ENCODE measurements at places on chromosomes 12 and 14. TPM values are rescaled to one million over a fixed set of nuclear protein-coding genes. Genes with fewer than 3 reads are reported as not detected.

DNA sequence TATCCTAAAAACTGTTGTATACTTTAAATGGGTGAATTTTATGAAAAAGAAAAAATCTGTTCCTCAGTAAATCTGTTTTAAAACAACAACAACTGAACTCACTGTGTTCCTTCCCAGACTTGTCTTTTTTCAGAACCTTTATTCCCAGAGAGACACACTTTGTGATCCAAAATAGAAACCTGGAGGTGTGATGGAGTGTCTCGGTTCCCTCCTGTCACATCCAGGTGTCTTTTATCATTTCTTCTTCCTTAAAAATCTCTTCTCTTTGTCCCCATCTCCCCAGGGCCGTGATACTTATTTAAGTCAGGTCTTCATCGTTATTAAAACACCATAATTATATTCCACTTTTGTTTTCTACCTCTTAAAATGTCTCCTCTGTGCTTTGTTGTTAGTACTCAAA lies 76.2 kb upstream of the EVL start:
- no peak overlapping the region for H3K4me3 ChIP-seq
- H3K4me1 ChIP-seq = no peaks in the 10 kb centered on the region
- no peaks in the 10 kb centered on the region for H3K27me3 ChIP-seq
- no peak overlapping the region for H3K27ac ChIP-seq
- H3K36me3 ChIP-seq = no peaks in the 10 kb centered on the region

DNA sequence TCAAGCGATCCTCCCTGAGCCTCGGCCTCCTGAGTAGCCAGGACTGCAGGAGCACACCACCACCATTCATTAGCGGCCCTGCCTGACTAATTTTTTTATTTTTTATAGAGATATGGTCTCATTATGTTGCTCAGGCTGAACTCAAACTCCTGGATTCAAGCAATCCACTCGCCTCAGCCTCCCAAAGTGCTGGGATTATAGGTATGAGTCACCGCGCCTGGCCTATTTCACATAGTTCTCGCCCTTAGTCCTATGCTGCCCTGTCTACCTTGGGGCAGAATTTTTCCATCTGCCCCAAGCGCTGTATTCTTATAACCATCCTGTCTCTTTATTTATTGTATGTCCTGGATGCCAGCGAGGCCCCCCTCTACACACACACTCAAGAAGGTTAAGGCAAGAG lies 50.9 kb upstream of the BCL2L14 start:
- no peaks in the 10 kb centered on the region for H3K27me3 ChIP-seq
- H3K4me3 ChIP-seq = no peak overlapping the region
- no peak for DNase-seq
- H3K36me3 ChIP-seq = no peaks in the 10 kb centered on the region
- peaks cover 24% of the 10 kb centered on the region for H3K4me1 ChIP-seq

GRCh38 chr14:81831128-81831820 lies 297.6 kb upstream of the SEL1L start:
- no peak for DNase-seq
- no peaks in the 10 kb centered on the region for H3K36me3 ChIP-seq
- no peaks in the 10 kb centered on the region for H3K4me1 ChIP-seq
- no peak overlapping the region for H3K27ac ChIP-seq
- H3K27me3 ChIP-seq = no peaks in the 10 kb centered on the region
- no peak overlapping the region for H3K4me3 ChIP-seq

DNA sequence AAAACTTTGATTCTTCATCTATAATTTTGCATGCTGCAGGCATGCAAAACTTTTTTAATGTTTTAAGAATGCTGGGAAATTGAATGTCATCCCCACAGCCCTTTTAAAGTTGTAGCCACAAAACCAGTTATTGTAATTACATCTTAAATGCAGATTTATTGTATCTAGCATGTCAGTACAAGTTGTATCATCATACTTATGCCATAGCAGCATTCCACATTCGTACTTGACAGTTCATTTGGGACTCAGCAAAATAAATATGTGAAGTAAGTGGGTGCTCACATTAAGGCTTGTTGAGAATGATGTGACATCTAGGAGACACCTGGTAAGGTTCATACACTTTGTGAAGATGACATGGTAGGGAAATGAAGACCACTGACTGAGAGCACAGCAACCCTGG lies 44.0 kb upstream of the GZMB start:
- H3K4me3 ChIP-seq = no peak overlapping the region
- H3K27ac ChIP-seq = no peak overlapping the region
- no peak for DNase-seq

The PTPRO gene
- total RNA-seq = 0.12 TPM

DNA sequence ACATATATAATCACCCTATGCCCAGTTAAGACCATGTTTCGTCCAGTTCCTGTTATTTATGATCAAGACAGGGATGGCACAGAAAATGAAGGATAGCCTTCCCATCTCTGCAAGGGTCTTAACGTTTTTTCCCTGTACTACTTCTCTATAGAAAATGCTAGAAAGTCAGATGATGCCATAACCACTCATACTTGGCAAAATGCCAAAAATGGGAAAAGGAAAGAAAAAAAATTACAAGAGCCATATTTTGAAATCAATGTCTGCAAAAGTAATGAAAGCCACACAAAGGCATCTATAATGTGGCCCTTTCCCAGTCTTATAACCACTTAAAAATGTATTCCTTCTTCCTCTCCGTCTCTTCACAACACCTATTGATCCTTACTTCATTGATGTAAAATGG lies 1.8 kb upstream of the MYL6B start:
- DNase-seq = no peak
- H3K27ac ChIP-seq = no peak overlapping the region
- peaks cover 3% of the 10 kb centered on the region for H3K36me3 ChIP-seq
- H3K4me3 ChIP-seq = no peak overlapping the region

The SIX4 gene
- total RNA-seq = 14.0 TPM

DNA sequence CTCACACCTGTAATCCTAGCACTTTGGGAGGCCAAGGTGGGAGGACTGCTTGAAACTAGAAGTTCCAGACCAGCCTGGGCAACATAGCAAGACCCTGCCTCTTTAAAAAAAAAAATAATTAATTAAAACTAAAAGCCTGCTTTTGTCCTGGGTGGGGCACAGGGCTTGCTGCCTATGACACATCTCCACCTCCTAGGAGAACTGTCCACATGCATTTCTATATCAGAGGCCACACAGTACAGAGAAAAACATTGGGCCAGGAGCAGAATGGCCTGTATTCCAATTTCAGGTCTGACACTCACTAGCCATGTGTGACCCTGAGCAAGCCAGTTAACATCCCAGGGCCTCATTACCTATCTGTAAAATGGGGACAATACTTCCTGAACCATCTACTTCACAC lies 31.9 kb downstream of the CCDC88C start:
- H3K4me3 ChIP-seq = no peak overlapping the region
- H3K36me3 ChIP-seq = no peaks in the 10 kb centered on the region
- peaks cover 15% of the 10 kb centered on the region for H3K27me3 ChIP-seq
- H3K27ac ChIP-seq = no peak overlapping the region

The FAM90A1 gene
- not detected for total RNA-seq

DNA sequence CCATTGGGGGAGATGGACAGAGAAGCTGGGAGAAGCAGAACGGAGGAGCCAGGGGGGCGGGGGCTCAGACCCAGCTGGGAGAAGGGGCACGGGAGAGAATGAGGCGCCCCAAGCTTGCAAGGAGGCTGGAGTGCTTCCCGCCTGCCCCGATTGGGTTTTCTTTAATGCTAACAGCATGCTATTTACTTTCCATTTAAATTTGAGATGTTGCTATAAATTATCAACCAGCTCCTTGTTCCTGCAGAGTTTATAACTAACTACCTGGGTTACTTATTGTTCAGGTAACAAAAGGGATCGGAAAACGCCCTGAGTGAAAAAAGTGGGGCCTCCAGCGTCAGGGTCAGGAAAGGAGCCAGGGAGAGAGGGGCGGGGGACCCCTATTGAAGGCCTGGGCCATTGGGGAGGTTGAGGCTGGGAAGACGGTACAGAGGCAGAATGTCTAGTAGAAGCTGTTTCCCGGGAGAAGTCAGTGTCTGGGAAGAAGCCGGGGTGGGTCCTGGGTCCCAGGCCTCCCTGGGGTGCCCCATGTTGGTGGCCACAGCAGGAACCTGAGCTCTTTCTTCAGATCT lies 2.5 kb downstream of the HNF1A start:
- H3K27ac ChIP-seq = no peak overlapping the region
- no peaks in the 10 kb centered on the region for H3K4me1 ChIP-seq
- H3K27me3 ChIP-seq = peaks cover 2% of the 10 kb centered on the region
- no peak for DNase-seq
- no peak overlapping the region for H3K4me3 ChIP-seq

- no peak overlapping the region for H3K4me3 ChIP-seq
- H3K36me3 ChIP-seq = no peaks in the 10 kb centered on the region
- DNase-seq = no peak
- H3K27me3 ChIP-seq = no peaks in the 10 kb centered on the region
- no peak overlapping the region for H3K27ac ChIP-seq
- H3K4me1 ChIP-seq = no peaks in the 10 kb centered on the region
Measured at GRCh38 chr14:45287610-45288009, 34.6 kb upstream of the MIS18BP1 start.

The LGMN gene
- total RNA-seq = 278 TPM

GRCh38 chr14:51504669-51505068 lies 147.0 kb upstream of the FRMD6 start:
- no peak overlapping the region for H3K4me3 ChIP-seq
- peaks cover 8% of the 10 kb centered on the region for H3K4me1 ChIP-seq
- H3K27ac ChIP-seq = no peak overlapping the region
- no peak for DNase-seq
- no peaks in the 10 kb centered on the region for H3K36me3 ChIP-seq

The SNX6 gene
- 108 TPM for total RNA-seq

The ABCC9 gene
- 0.36 TPM for total RNA-seq

DNA sequence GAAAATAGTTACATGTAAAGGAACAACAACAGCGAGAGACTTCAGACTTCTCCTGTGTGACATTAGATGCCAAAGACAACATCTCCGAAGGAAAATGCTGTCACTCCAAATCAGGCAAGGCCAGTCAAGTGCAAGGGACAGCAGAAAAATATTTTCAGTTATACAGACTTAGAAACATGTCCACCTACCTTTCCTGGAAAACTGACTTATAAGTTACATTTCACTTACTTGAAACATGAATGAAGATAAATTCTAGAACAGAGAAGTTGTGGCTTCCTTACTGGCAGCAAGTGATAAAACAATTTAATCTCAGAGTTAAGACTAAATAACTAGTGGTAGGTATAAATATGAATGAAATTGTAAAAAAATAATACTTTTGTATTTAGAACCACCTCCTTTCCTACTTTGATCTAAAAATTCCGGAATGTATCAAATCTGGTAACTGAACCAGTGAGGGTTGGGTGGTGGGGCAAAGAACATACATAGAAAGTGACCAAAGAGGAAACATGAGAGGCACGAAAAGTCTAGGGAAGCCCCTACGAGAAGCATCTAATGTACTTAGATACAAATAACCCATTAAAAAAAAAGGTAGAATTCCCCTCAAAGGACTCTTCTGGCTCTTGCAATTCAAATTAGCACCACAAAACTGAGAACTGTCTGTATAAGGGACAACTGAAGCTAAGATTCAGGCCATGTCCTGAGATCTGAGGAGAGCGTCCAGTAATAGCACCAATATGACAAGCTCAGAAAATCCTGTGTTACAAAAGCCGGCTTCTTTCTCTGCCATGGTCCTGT lies 21.2 kb downstream of the MTHFD1 start:
- H3K27ac ChIP-seq = no peak overlapping the region
- H3K27me3 ChIP-seq = no peaks in the 10 kb centered on the region
- H3K4me1 ChIP-seq = peaks cover 8% of the 10 kb centered on the region
- H3K36me3 ChIP-seq = no peaks in the 10 kb centered on the region
- no peak overlapping the region for H3K4me3 ChIP-seq

- H3K4me1 ChIP-seq = peaks cover 17% of the 10 kb centered on the region
- no peaks in the 10 kb centered on the region for H3K36me3 ChIP-seq
- no peak for DNase-seq
Measured at GRCh38 chr14:92581966-92582566, 68.5 kb downstream of the RIN3 start.

DNA sequence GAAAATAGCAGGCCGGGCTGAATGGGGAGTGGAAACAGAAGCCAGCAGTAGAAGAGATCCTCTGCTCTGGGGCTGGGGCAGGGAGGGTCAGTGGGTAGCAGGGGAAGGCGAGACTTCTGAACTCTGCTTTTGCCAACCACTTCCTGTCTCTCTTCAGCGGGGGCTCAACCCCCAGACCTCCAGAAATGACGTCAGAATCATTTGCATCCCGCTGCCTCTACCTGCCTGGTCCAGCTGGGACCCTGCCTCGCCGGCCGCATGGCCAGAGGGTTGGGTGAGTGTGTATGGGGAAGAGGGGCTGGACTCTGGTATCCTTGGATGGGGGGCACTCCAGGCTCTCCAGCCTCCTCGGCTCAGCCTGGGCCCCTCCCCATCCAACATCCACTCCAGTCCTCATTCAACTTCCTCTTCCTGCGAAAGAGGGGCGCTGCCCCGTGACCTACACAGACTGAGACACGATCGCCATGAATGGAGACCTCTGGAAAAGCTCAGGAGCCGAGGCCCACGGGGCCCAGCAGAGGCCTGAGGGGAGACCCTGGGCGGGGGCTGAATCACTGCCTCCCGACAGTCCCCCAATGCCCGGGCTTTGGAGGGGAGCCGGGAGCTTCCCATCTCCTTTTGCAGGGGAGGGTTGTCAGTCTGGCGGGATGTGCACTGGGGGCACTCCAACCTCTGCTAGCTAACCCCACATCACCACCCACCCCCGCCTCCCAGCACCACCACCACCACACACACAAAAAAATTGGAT lies 458 bp upstream of the HOXC4 start:
- no peak overlapping the region for H3K4me3 ChIP-seq
- peaks cover 87% of the 10 kb centered on the region for H3K27me3 ChIP-seq
- H3K36me3 ChIP-seq = no peaks in the 10 kb centered on the region
- no peak overlapping the region for H3K27ac ChIP-seq
- no peak for DNase-seq

- no peak for DNase-seq
- H3K36me3 ChIP-seq = no peaks in the 10 kb centered on the region
- no peak overlapping the region for H3K4me3 ChIP-seq
- no peaks in the 10 kb centered on the region for H3K27me3 ChIP-seq
- H3K4me1 ChIP-seq = no peaks in the 10 kb centered on the region
- H3K27ac ChIP-seq = no peak overlapping the region
Measured at GRCh38 chr14:91012045-91012444, 48.4 kb downstream of the RPS6KA5 start.

DNA sequence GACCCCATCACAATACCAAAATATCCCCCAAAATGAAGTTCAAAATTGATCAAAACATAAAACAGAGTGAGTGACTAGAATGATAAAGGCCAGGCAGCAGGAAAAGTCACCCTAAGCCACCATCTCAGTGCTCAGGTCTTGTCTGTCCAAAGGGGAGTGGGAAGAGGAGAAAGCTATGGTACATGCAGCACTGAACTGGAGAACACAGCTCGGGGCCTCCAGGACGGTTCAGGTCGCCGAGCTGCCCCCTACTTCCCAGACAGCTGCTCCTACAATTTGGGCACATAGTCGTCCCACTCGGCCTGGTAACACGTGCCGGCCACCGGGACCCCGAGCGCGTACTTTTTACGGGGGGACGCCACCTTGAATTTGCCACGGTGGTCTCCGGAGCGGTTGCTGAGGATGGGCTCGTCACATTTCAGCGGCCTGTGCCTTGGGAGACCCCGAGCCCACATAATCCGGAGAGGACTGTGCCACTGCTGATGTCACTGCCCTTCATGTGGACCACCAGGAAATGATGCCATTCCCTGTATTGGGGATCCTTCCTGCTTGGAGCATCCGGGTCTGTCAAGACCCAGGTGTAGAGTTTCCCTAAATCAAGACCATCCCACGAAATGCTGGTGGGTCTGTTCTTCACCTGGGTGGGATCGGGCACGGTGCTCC lies 31.6 kb downstream of the AK7 start:
- H3K27ac ChIP-seq = no peak overlapping the region
- no peaks in the 10 kb centered on the region for H3K36me3 ChIP-seq
- H3K4me3 ChIP-seq = peak overlapping the region; percentile 45
- no peaks in the 10 kb centered on the region for H3K27me3 ChIP-seq
- H3K4me1 ChIP-seq = peaks cover 3% of the 10 kb centered on the region

- no peaks in the 10 kb centered on the region for H3K36me3 ChIP-seq
- H3K27me3 ChIP-seq = no peaks in the 10 kb centered on the region
- H3K4me3 ChIP-seq = no peak overlapping the region
Measured at GRCh38 chr12:2551412-2551900, 243.3 kb upstream of the FKBP4 start.

Data from astrocyte (in vitro differentiated cells and primary cell).